CD4-positive, alpha-beta T cell treated with Interleukin-15 for 4 hours (primary cell): ENCODE measurements at places on chromosomes 5 and 9.

DNA sequence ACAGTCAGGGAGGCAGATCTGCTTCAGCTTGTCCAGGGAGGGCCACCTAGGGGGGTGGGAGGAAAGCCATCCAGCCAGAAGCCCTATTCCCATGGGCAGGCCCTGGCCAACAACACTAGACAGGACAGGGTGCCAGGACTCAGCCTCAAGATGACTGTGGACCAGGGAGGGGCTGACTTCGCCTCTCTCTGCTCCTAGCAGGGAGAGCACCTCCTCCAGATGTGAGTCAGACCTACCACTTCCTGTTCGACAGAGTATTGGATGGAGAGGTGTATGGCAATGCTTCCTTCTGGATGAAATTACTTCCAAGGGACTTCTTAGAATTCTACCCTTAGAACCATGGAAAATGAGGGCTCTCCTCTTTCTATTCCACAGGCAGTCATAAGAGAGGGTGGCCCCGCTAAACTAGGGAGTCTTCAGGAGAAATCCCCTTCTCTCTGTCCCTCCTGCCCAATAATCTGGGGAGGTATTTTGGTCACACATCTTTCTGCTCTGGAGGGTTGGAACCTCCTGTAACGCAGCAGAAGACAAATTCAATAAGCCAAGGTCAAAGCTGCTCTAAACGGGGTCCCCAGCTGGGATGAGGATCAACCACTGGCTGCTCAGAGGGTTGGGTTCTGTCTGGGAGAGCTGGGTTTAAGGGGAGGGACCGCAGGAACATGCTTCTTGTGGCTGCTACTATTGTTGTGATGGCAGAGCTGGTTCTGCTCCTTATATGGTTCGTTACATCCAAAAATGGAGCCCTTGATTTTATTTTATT lies 23.2 kb upstream of the RCL1 start:
- DNase-seq = no peak

DNA sequence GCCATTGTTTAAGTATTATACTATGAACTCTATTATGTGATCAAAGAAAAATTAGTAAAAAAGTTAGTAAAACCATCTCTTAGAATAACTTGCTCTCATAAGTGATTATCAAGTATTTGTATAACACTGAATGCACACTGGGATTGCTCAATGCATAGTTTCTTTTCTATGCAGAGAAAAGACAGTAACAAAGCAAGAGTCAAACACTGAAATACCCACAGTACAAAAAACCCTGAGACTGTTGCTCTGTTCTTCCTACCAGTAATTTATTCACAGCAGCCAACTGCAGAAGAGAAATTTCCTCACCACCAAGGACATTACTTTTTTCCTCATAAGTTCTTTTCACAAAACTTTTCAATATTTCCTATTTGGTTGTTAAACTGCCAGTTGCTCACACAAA lies 634.4 kb downstream of the DTWD2 start:
- DNase-seq = no peak

DNA sequence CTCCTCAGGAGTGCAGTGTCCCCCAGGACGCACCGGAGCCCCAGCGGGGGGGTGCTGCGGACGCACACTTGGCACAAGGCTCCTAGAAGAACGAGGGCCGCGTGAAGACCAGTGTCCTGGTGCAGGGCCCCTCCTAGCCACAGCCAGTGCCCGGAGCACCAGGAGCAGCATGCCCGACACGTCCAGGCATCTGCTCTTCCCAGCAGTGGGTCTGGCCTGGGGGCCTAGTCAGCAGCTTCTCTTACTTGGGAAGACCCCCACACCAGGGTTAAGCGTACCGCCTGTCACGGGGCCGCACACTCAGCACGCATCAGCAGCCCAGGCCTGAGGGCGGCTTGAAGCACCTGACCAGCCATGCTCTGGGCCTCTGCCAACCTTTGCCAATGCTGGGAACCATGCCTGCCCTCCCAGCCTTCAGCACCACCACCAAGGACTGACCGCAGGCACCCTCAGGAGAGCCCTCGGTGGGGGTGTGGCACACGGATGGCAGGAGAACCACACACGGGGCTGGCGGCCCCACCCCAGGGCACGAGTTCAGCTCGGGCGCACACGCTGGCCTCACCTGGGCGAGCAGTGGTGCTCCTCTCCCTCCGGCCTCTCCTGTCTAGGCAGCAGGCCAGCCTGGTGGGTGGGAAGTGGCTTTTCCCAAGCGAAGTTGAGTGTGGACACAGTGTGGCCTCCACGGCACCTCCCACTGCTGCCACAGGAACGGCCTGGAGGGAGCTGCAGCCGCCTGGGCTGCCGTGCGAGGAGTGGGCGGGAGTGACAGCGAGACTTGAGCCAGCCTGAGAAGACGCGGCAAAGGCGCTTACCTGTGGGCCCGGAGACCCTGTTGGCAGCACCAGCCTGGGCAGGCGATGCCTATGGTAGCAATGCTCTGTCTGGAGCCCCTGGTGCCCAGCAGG lies 12.0 kb upstream of the AJM1 start:
- no peak for DNase-seq

- no peak for DNase-seq
These were observed 2.0 kb downstream of the ABL1 start for GRCh38 chr9:130837002-130837511.

- DNase-seq = no peak
These were observed 35.8 kb upstream of the SHISAL2B start for GRCh38 chr5:64654561-64654938.

DNA sequence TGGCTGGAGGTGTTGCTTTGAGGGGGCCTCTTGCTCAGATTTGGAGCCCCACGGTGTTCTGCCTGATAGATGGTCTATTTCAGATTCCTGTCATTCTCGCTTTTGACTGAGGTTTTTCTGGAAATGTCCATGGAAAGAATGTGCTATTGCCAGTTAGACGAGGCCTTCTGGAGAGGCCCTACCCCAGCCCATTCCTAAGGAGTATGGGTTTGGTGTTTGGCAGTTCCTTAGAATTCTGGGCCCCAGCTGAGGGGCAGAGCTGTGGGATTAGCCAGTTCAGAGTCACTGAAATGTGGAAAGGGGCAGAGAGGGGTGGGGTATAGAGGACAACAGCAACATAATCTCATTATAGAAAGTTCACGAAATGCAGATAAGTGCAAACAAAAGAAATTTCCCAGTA lies 50.5 kb downstream of the GALNT10 start:
- DNase-seq = no peak

DNA sequence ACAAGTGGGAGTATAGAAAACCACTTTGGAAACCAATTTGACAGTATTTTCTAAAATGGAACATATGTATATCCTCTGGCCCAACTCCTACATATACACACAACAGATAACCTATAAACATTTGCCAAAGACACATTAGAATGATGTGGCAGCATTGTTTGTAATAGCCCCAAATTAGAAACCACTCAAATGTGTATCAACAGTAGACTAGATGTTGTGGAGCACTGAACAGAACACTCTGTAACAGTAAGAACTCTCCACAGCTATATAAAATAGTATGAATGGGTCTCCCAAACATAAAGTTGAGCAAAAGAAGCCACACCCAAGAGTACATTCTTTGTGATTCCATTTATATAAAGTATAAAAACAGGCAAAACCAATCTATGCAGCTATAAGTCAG lies 6.1 kb downstream of the ZNF622 start:
- DNase-seq = no peak

- DNase-seq = no peak
These were observed 1.9 kb downstream of the ALDH1B1 start for GRCh38 chr9:38394416-38394815.

- DNase-seq = no peak
These were observed 71.3 kb upstream of the RAPGEF6 start for GRCh38 chr5:131706281-131706680.

GRCh38 chr9:130530938-130531337 lies 48.4 kb upstream of the FUBP3 start:
- no peak for DNase-seq

DNA sequence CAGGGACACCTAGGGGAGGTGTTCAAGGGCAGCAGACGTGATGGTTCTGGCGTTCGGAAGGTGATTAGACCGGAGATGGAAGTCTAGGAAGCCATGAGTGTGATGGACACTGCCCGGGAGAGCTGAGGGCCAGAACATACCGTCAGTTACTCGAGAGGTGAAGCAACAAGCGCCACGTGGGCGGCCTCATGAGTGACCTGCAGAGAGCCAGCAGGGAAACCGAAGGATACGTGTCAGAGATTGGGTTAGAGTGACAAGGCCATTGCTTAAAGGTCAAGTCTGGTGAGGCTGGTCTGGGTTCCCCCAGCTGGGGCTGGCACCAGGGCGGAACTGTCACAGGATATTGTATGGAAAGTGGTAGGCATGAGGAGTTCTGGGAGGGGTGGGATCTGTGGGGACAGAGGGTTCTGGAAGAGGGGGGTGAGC lies 60.0 kb downstream of the C9orf50 start:
- DNase-seq = no peak

GRCh38 chr5:15304914-15305834 lies 194.8 kb upstream of the FBXL7 start:
- DNase-seq = no peak

DNA sequence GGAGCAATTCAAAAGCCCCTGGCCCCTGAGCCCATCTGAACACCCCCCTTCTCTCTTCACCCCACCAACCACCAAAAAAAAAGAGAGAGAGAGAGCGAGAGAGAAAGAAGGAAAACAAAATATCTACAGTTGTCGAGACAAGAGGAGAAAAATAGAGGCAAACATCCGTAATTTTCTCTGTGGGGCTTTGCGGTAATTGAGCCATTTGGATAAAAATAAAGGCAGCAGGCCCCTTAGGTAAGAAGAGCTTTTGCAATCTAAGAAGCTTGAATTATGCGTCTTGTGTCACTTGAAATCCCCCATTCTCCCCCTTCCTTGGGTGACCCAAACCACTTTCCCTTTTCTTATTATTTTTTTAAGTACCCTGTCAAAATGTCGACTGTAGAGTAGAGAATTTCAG lies 35.5 kb upstream of the FUBP3 start:
- no peak for DNase-seq

- DNase-seq = no peak
These were observed 47.5 kb upstream of the ARAP3 start for GRCh38 chr5:141729387-141730006.

DNA sequence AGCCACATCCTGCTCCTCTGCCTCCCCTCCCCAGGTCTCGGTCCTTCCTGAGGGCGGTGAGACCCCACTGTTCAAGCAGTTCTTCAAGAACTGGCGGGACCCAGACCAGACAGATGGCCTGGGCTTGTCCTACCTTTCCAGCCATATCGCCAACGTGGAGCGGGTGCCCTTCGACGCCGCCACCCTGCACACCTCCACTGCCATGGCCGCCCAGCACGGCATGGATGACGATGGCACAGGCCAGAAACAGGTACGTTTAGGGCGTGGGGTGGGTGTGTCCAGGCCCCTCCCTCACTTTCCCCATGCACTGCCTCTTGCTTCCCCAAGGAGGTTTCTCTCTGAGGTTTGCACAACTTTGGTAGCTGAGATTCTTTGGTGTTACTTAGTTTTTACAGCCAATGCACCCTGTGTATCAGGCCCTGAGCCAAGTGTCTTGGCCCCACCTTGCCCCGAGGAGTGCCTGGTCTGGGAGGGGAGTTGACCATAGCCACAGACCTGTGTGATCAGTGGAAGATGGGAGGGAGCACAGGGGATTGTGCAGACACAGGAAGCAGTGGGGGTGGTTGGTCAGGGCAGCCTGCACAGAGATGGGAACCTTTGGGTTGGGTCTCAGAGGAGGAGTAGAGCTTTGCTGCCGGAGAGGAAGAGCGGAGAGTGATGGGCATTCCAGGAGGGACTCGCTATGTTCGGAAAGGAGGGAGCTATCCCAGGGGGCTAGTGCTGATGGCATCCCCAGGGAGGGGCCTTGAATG lies 50.8 kb downstream of the GSN start:
- DNase-seq = no peak

GRCh38 chr9:76717176-76717575 lies 47.1 kb upstream of the PCA3 start:
- no peak for DNase-seq

- no peak for DNase-seq
These were observed 5.8 kb downstream of the TRUB2 start for GRCh38 chr9:128316421-128316820.

DNA sequence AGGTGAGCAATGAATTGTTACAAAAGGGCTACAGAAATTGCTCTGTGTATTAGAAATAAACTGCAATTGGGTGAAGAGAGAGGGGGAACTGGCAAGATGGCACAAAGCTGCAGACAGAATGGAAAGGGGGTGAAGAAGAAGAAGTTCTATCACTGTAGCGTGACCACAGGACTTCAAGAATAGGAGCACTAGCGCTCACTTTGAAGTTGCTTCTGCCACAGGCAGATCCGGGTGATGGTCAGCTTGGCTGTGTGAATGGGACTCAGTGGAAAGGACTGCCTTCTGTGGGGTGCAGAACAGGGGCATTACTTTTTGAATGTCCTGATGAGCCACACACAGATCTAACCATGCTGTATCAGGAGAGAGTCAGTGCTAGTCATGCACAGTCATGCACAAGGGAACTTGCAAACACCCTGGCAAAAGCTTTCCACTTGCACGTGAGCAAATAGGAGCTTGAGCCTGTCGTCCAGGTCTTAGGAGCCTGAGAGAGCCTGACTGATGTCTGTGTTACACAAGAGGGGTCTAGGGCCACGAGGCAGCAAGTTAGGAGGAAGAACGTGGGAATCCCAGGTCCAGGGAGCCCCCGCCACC lies 16.3 kb downstream of the IL5 start:
- DNase-seq = no peak

GRCh38 chr5:150851039-150851438 lies 4.7 kb downstream of the IRGM start:
- DNase-seq = no peak

DNA sequence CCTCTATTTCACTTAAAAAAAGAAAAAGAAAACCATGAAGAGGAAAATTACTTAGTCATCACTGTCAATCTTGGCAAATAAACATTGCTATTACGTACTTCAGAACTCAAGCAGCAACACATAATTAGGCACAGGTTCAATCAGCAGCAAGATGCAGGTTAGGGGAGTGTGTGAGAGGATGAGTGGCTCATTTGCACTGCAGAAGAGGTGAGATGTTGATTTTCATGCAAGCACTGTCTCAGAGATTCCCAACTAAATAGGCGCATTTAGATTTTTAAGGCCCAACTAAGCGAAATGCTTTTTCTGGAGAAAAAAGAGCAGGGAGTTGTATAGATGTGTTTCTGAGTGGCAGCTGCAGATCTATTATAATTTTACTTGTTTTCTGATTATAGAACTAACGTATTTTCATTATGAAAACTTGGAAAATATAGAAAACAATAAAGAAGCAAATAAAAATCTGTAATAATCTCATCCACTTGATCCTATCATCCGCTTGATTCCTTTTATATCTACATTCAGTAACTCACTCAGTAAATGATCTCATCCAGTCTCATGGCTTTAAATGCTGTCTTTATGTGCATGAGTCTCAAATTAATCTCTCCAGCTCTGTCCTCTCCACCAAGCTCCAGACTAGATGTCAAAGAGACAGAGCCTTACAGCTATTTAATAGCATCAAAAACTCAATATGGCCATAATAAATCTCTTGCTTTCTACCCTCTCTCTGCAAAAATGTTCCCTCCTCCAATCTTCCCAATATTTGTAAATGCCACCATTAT lies 162.5 kb downstream of the ZNF462 start:
- DNase-seq = no peak

DNA sequence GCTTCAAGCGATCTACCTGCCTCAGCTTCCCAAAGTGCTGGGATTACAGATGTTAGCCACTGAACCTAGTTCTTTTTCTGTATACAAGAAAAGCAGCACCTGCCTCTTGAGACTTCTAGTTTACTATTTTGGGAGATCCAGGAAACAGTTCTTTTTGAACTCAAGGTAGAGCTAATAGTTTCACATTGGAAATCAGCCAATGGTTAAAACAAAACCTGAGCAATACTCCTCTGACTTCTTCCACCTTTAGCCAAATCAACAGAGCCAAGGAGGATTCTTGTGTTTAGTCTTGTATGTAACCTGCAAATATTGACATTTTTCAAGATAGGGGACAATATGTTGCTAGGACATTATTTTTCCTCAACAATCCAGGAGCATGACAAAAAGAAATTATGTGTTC lies 349.4 kb downstream of the SH3GL2 start:
- no peak for DNase-seq
